B cell (primary cell): ENCODE measurements at places on chromosomes 3 and 15.

DNA sequence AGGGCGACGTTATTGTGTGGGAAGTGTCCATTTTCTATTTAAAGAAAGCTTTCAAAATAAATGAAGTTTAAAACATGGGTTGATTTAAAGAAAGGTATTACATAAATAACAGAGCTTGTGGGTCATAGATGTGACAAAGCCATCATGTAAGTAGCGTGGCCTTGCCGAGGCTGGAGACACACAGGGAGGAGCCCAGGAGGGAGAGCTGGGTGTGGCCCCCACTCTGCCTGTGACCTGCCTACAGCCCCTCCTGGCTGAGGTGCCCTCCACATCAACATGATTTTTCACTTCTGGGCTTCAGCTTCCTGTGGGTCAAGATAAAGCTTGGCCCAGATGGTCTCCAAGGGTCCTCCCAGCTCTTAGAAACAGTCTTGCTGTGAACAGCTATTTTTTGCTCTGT lies 12.5 kb upstream of the MGLL start:
- no peak for DNase-seq

- DNase-seq = no peak
These were observed 854.1 kb downstream of the NAALADL2 start for GRCh38 chr3:175713268-175713667.

- no peak for DNase-seq
These were observed 33.1 kb downstream of the CDC25A start for GRCh38 chr3:48155122-48155521.

- DNase-seq = no peak
These were observed 525.1 kb upstream of the ROBO2 start for GRCh38 chr3:76514836-76515235.

GRCh38 chr15:53811530-53811929 lies 52.1 kb upstream of the WDR72 start:
- no peak for DNase-seq

DNA sequence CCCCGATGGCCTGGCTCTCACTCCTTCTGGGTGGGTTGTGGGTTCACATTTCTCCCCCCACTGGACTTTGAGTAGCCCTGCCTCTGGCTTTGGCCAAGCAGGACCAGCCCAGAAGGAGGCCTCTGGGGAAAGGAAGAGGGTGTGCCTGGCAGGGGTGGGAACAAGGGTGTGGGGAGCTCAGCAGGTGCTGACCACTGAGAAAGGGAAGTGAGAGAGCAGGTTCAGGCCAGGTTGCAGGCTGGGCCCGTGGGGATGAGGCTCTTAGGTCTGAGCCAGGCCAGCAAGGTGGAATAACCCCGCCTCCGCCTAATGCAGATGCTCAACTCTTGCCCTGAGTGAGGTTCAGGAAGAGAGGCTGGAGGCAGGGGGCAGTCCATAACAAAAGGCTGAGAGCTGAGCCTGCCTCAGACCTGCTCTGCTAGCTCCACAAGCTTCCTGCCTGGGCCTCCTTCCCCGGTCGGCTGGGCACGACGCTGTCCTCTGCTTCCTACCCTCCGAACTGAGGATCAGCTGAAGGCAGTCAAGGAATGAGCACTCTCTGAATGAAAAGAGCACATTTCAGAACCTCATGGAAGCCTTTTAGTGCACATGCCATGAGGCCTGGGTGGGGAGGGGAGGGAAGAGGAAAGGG lies 82.7 kb downstream of the TLE3 start:
- peak; percentile 72 for DNase-seq

GRCh38 chr15:61126811-61127210 lies 102.3 kb downstream of the RORA start:
- DNase-seq = no peak

DNA sequence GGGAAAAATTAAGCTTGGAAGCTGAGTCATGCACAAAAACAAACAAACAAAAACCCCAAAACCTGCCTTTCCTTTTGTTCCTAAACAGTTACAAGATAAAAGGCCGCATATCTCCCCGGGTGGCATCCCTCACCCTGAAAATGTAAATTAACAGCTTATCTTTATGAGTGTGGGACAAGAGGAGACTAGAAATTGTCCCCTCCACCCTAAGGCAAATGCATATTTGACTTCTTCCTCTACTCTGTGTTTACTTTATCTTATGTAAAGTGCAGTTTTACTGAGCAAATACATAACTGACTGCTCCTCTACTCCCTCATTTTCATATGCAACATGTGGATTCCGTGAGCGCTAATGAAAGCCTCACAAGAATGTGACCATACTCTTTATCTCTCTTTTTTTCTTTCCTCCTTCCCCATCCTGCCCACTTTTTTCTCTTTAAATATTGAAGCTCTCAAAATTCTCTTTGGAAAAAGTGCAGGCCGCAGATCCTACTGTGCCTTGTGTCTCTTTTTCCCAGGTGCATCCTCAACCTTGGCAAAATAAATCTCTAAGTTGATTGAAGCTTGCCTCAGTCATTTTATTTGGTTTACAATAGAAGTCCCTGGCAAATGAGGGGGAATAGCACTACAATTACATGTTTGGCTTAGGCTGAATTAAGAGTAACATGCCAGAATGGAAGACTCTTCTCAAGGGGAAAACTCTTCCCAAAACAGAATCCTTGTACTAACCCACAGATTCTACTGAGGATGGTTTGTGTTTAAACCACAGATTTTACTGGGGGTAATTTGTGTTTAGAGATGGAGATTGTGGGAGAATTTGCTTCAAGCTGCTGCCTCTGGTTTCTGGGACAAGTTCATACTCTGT lies 72.7 kb upstream of the WDR72 start:
- no peak for DNase-seq

- no peak for DNase-seq
These were observed 223.5 kb downstream of the NAALADL2 start for GRCh38 chr3:175082631-175083030.

- DNase-seq = no peak
These were observed 192.9 kb downstream of the RYR3 start for GRCh38 chr15:33503681-33504080.

DNA sequence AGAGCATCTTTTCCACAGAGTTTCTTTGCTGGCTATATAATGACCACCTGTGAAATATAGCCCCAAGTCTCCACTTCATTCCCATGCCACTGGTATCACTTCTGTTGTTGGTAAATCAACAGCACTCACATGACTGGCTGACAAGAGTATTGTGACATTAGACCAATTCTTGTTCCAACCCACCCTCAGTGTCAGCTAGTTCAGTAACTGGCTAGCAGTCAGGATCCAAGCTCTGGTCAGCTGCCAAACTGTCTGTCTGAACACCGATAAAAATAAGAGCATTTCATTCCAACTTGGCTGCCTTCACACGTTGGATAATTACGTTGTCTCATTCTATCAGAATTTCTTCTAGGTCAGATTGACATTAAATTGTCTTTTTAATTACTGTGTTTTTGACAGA lies 166.5 kb downstream of the USP13 start:
- no peak for DNase-seq

DNA sequence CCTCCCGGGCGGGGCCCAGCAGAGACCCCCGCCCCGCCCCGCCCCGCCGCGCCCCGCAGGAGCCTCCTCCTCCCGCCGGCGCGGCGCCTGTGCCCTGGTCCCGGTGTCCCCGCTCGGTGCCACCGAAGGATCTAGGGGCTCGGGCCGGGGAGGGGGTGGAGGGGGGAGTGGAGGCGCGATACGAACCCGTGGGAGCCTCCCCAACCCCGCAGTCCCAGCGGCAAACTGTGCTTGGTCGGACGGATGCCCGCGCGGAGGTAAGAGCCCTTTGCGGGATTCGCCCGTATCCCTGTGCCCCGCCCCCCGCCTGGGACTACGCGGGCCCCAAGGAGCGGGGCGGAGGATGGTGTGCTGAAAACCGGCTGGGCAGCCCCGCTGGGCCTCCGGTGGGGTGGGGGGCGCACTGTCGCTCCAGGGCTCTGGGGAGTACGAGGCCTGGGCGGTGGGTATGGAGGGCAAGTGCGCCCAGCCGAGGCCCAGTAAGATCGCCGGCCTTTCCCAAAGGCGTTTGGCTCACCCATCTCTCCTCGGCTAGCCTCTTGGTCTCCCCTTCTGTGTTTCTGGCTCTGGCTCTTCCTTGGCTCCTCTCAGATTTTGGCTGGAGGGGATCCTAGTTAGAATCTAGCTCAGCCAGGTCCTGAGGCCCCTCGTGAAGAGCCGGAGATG lies 65.6 kb upstream of the POLG start:
- DNase-seq = peak; percentile 32

- DNase-seq = no peak
These were observed 788.2 kb upstream of the ARPP21 start for GRCh38 chr3:34851137-34851536.

DNA sequence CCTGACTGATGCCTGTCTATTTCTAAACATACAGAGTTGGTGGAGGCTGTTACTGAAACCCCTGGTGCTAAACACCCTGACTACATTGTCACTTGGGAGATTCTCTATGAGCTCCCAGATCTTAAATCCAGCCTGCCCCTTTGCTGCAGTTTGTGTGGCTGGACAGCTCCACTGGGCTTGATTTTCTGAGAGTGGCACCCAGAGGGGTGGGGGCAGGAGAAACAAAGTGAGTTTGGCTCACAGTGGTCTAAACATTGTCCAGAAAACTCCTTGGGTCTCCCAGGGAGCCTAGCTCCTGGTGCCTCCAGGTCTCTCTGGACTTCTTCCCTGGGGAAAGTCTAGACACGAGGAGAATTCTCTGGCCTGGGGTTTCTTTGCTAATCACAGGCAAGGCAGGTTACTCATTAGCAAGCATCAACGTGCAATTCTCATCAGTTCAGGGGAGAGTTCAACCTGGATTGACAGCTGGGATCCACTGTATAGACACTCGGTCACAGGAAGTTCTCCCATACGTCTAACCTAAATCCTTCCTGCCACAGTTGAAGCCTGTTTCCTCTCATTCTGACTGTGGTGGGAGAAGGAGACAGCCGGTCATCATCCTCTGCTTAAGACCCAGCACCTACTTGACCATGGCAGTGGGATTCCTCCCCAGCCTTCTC lies 7.1 kb upstream of the DLL4 start:
- no peak for DNase-seq

GRCh38 chr15:100925480-100925879 lies 6.3 kb downstream of the LRRK1 start:
- no peak for DNase-seq

- DNase-seq = no peak
These were observed 83.6 kb downstream of the SMAD6 start for GRCh38 chr15:66785637-66786036.

GRCh38 chr3:96755519-96755918 lies 58.9 kb upstream of the EPHA6 start:
- no peak for DNase-seq

DNA sequence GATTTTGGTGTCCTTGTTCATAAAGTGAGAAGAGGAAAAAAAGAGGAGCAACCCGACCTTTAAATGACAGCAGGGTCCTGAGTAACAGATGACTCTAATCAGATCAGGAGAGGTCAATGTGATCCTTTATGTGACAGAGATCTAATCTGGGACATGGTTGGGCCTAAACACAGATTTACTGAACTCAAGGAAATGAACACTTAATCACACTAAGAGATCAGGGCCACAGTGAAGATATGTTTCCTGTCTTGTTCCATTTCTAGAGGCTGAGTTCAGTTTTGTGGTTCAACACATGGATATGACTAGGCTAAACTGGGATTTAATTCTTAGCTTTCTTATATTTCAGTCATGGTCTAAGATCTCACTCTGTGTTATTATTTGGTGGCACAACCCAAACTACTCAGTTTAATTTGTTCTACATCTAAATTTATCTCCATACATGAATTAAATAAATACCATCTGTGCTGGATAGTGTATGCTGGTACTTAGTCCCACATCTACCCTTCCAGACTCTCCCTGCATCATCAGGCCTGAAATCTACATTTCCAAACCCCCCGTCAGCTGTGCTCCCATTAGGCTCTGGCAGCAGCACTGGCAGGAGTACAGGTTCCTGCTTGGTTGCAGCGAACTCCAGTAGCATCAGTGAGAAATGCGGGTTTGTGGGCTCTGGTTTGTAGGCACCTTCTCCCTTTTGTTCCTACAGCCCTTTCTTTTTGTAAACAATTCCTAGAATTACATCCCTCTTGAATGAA lies 22.6 kb downstream of the SFMBT1 start:
- DNase-seq = no peak

GRCh38 chr3:39639344-39640236 lies 169.8 kb upstream of the MYRIP start:
- DNase-seq = no peak

DNA sequence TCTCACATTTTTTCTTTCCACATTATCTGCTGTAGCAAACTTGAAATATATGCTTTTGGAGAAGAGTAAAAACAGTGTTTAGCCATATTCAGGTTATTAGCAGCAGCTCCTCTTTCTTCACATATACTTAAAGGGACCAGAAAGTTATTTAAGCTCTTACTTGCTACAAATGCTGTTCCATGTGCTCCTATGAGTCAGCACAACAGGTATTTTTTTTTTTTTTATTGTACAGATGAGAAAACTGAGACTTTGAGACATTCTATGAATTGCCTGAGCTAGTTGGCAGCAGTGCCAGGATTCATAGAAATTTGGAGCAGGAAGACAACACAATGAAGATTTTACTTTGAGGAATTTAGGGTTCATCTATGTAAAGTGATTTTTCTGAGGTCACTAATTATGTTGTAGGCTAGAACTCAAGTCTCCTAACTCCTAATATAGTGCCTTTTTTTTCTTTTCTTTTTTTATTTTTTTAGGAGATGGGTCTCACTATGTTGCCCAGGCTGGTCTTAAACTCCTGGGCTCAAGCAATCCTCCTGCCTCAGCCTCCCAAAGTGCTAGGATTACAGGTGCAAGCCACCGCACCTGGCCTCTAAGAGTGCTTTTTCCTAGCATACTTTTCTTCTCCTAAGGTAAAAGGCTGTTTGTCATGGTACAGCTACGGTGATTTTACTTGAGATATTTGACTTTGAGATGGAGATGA lies 23.6 kb downstream of the SETD5 start:
- DNase-seq = no peak

DNA sequence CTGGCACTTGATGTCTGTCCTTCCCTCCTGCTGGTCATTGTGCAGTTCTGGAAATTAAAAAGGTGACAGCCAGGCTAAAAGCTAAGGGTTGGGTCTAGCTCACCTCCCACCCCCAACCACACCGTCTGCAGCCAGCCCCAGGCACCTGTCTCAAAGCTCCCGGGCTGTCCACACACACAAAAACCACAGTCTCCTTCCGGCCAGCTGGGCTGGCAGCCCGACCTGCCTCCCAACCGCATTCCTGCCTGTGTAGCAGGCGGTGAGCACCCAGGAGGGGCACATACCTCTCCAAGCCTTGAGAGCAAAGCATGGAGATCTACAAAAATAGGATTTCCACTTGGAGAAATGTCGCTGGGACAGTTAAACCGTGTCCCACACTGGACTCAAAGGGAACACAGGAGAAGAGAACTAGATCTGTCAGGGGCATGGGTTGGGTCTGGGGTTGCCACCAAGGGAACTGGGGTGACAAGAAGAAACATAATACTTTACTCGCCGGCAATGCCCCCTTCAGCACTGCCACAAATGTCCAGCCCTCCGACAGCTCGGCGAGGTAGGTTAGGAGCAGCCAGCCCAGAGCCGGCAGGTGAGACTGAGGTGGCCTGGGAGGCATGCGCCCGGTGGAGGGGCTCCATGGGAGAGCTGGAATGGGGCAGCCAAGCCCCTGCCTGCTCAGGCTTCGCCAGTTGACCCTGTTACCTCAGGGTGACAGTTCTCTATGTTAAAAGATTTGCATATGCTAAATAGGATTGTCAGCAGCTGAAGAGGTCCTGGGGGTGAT lies 52.2 kb downstream of the EXOG start:
- no peak for DNase-seq
